Cardiac fibroblast (primary cell): ENCODE measurements at places on chromosomes 5 and 9.

DNA sequence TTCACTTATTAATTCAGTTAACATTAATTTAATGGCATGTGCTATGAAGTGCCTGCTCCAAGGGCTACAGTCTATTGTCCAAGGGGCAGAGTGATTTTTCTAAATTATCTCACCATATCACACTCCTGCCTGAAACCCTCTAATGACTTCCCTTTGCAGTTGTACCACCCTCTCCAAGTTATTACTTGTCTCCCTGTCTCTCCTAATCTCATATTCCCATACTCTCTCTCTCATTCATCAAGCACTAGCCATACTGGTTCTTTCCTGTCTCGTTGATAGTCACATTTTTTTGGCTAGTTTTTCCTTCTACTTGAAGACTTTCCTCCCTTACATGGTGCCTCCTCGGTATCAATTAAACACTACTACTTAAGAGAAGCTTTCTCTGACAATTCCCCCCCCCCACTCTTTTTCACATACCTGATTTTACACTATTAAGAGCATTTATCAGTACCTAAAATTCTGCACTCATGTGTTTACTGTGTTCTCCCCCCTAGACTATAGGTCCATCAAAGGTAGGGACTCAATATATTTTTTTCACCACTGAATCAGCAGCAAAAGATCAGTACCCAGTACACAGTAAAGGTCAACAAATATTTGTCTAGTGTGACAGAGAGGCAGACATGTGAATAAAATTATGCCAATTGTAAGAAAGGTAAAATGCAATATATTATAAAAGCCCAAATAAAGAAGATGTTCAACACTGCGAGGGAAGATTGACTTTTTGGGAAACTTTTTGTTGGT, 19.0 kb downstream of the RICTOR start:
- DNase-seq, result no peak

GRCh38 chr5:139388198-139388821, 1.4 kb downstream of the MZB1 start:
- DNase-seq, result peak; percentile 61

DNA sequence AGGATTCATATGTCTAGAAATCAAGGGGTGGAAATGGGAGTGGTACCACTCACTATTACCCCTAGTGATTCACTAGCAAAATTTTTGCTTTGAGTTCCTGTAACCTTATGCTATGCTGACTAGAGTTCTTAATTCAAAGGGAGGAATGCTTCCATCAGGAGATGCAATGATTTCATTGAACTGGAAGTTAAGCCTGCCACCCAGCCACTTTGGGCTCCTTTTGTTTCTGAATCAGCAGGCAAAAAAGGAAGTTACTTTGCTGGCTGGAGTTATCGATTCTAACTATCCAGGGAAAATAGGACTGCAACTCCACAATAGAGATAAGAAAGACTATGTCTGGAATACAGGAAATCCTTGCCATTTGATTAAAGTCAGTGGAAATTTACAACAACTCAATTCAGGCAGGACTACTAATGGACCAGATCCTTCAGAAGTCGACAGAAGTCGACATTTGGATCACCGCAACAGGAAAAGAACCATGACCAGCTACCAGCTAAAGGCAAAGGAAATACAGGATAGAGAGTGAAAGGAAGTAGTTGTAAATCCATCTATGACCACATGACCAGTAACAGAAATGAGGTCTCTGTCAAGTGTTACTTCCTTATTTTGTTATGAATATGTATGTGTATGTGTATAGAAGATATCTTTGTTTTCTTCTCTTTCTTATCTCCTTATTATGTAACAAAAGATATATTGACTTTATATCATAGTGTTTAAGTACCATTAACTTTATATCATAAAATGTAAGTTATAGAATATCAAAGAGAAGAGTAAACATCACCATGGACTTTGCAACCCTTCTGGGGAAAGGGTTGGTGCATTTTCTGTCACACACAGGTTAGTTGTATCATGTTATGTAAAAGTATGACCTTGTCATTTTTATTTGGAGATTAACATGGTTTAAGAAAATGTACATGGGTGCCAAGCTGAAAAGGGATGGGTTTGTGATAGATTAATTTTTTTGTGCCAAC, 198.7 kb upstream of the HAPLN1 start:
- peak; percentile 68 for DNase-seq

DNA sequence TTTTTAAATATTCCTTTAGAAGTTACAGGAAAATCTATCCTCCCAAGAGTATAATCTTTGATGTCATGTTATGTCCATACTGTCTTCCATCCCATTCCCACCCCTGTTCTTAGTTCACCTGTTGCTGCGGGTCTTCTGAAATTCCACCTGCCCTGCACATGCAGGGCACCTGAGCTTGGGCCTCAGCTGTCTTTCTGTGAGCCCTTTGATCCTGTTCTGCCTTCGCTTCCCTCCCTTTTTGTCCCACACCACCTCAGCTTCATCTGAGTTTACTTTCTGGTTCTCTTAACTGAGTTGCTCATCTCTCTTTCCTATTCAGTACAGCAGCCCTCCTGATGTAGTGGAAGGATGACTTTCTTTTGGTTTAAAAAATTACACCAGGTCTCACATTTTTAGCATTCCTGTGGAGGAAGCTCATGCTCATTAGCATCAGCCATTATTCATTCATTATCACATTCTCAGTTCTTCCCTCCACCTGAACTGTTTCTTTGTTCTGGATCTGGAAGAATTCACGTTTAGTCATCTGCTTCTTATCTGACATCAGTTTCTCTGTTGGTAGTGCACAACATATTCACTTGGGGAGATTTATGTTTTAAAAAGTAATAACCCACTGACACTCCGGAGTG, 211.0 kb downstream of the ADCY2 start:
- DNase-seq, result no peak

- DNase-seq, result peak; percentile 18
These were observed 138.9 kb upstream of the RAI14 start for GRCh38 chr5:34517249-34517648.

- DNase-seq, result peak; percentile 54
These were observed 428 bp downstream of the EFNA5 start for GRCh38 chr5:107670087-107670931.
